ENCODE measurements at places on chromosomes 6 and 20.
A peak's percentile ranks its signal among the peaks of the same experiment; 100 is the strongest.

DNA sequence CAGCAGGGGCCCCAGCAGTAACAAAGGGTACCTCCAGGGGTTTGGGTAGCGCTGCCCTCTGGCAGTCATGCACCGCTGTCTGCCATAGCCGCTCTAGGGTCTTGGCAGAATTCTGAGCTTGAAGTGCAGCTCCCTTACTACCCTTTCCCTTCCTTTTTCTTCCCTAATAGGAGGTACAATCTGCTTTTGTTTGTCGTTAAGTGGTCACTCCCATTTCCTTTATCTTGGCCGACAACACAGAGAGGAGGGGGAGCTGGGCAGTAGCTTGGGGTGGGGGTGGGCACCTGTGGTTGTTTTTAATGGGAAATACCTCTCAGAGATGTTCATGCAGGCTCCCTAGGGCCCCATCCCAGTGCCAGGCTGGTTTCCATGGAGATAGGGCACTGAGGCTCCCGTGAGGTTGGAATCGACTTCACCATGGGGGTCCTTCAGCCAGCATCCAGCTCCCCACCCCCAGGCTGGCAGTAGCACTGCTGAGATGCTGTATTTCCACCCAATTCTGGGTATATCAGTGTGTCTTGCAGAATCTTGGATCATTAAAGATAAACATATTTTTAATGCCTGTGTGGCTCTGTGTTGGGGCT lies 18.6 kb downstream of the CCDC167 start:
- DNase-seq = peak; percentile 15

GRCh38 chr6:110329348-110329713 lies 28.8 kb downstream of the METTL24 start:
- DNase-seq = no peak

- no peak for DNase-seq
Measured at GRCh38 chr6:1624851-1625781, 15.4 kb downstream of the FOXC1 start.

DNA sequence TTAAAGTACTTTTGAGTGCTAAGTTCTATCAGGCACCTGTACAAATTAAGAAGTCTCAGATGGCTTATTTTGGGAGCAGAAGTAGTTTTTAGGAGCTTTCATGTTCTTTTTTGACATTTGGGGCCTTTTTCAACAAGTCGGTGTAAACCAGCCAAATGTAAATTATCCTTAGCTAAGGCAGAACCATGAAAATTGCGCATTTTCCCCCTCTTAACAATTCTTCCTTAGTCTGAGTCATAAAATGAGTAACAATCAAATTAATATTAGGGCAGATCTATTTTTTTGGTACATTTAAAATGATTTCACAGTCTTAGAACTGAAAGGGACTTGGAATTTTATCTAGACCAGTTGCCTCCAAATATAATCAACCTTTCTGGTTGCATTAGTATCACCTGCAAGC lies 87.2 kb downstream of the ANKS1A start:
- no peak for DNase-seq

GRCh38 chr6:116136373-116136772 lies 10.4 kb upstream of the COL10A1 start:
- no peak for DNase-seq

- peak; percentile 7 for DNase-seq
Measured at GRCh38 chr6:166443166-166443565, 60.4 kb upstream of the MPC1 start.

GRCh38 chr6:142728364-142728763 lies 216.6 kb downstream of the HIVEP2 start:
- DNase-seq = no peak

- no peak for DNase-seq
Measured at GRCh38 chr20:8842525-8842924, 226.4 kb upstream of the PLCB4 start.

DNA sequence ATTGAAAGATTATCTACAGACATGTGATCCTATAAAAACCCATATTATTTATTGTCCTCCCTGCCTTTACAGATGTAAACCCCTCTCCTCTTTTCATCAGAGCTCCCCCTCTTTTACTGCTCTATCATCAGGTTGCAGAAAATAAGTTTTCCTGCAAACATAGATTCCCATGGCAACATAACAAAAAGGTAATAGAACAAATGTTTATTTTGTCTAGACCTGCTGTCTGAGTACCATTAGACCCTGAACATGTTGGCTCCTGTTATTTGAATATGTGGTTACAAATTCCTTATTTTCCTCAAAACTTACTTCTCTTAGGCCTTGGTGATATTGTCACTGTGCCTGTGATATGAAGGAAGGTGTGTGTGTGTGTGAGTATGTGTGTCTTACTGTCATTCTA lies 11.5 kb downstream of the MAPK14 start:
- no peak for DNase-seq

DNA sequence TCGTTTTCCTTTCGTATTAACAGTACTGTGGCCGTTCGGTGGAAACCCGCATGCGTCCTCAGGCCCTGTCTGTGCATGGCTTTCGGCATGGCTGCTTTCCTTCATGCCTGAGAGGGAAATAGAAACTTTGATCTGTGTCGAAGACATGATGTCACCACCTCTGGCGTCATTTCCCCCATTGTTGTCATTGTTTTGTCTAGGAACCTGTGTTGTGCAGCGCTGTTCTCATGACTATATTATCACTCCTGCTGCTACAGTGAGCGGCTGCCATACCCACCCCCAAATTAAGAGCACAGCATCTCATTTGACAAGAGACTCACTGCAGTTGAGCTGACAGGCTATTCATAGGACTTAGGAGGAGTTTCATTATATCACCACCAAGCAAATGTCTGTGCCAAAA lies 172.3 kb downstream of the TMEM242 start:
- DNase-seq = no peak

GRCh38 chr20:47783828-47784598 lies 1.3 kb downstream of the SULF2 start:
- no peak for DNase-seq

DNA sequence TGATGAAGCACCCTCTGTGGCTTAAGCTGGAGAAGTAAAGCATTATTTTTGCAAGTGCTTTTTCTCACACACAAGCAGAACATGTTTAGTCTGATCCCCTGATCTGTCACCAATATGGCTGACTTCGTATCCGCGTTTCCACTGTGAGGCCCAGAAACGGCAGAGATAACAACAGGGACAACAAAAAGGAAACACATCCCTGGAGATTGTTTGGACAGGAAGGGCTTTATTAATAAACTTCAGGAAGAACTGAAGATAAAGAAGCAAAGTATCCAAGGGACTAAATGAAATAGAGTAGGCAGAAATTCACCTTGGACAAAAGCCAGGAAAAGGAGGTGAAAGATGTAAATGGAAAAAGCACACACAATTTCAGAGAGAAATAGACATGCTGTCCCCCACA lies 49.2 kb downstream of the RARS2 start:
- no peak for DNase-seq

DNA sequence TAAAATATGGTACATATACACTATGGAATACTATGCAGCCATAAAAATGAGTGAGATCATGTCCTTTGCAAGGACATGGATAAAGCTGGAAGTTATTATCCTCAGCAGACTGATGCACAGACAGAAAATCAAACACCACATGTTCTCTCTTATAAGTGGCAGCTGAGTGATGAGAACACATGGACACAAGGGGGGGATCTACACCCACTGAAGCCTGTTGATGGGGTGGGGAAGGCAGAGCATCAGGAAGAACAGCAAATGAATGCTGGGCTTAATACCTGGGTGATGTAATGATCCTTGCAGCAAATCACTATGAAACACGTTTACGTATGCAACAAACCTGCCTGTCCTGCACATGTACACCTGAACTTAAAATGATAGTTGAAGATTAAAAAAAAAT lies 71.3 kb downstream of the MANEA start:
- DNase-seq = no peak

DNA sequence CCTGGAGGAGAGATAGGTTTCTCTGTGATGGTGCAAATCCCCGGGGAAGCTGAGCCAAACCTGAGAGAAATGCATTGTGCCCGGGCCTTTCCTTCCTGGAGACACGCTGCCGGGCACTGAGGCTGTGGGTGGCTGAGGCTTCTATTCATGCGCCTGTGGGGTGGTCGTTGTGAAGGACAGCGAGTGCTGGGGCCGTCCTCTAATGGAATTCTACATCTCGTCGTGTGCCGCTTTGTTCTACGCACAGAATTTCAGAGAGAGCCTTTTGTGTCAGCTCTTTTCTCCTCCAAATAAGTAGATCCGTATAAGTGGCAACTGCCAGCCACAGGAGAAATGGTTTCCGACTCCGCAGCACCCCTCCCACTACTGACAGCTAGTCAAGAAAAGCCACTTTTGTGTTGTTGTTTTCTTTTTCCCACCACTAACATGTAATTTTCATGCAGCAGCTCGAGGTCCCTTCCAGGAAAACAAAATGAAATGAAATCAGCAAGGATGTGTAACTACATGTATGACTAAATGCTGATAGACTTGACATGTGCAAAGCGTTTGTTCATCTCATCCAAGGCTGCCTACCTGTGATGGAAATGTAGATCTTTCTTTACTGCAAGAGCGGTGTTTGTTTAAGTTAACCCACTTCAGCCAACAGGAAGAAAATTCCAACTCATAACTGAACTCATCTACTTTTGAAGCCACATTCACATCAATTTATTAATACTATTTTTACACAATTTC lies 26.4 kb upstream of the PXDC1 start:
- no peak for DNase-seq

DNA sequence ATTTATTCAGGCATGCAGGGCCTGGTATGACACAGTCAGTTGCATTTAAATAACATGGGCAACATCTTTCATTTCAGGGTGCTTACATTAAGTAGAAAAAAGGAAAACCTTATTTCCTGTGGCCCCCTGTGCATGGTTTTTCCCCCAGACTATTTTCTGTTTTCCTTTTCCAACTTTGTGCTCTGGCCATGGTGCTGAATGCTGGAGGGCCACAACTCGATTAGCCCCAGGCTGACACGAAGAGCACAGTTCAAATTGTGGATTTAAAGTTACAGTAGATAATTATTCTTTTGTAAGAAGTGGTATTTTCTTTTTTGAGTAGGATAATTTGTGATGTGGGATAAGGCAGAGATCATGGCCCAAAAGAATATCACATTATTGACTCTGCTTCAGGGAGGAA lies 332.0 kb downstream of the HAO1 start:
- DNase-seq = no peak

GRCh38 chr20:38986663-38987062 lies 24.5 kb downstream of the DHX35 start:
- no peak for DNase-seq

- DNase-seq = no peak
Measured at GRCh38 chr6:162140251-162140852, 587.2 kb downstream of the PRKN start.

DNA sequence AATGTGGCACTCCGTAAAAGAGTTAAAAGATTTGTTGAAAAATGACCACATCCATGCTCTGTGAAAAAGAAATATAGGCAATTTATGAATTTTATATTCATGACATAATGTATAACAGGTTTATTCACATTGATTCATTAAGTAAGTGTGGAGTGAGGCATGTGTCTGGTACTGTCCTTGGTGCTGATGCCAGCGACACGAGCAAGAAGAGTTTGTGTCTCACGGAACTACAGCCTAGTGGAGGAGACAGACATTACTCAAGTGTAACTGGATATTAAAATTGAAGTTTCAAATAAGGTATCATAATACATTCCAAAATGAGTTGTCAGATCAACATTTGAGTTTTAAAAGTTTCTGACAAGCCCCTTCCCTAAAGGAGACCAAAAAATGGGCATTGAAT lies 158.2 kb upstream of the PRND start:
- DNase-seq = no peak

- no peak for DNase-seq
Measured at GRCh38 chr6:96234444-96234843, 218.7 kb downstream of the FUT9 start.

Measured in activated CD8-positive, alpha-beta memory T cell treated with anti-CD3 and anti-CD28 coated beads, Interleukin-2, amount 50 U/mL, for 48 hours (primary cell).